ENCODE measurements at places on chromosomes 1 and 21.
A peak's percentile ranks its signal among the peaks of the same experiment; 100 is the strongest.

DNA sequence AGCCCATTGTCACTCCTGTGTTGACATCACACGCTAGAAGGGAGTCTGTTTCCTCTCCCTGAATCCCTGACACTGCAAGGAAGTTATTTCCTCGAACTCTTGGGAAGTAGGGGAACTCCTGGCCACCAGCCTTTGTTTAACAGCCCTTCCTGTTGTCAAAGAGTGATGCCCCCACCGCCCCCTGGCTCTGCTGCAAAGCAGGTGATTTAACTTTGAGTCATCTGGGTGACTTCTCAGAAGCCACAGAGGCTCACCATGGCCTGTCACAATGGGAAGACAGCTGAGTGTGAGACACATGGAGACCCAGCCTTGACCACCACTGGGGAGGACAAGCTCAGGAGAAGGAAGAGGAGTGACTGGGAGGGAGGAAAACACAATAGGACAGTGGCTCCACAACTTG, 182.8 kb downstream of the PSMG1 start:
- no peak for DNase-seq

- no peak for DNase-seq
These were observed 40.2 kb upstream of the ZNF124 start for GRCh38 chr1:247212012-247212411.

DNA sequence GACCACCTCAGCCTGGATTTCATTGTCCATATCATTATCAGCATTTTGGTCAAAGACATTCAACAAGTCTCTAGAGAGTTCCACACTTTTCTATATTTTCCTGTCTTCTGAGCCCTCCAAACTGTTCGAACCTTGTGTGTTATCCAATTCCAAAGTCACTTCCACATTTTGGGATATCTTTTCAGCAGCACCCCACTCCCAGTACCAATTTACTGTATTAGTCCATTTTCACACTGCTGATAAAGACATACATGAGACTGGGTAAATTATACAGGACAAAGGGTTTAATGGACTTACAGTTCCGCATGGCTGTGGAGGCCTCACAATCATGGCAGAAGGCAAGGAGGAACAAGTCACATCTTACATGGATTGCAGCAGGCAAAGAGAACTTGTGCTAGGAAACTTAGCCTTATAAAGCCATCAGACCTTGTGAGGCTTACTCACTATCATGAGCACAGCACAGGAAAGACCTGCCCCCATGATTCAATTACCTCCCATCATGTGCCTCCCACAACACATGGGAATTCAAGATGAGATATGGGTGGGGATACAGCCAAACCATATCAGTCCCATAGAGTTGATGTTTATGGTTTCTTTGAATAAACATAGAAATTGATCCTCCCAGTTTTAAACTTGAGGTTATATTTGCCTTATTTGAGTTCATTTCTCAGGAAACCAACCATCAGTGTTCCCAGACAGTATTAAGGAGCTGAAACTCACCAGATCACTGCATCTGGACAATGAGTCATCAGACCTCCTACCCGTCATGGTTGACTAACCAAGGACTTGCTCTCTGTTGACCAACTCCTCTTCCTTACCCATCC, 322.7 kb upstream of the DUSP10 start:
- DNase-seq, result peak; percentile 42

GRCh38 chr1:172359491-172359999, 60.9 kb upstream of the C1orf105 start:
- DNase-seq, result peak; percentile 84

DNA sequence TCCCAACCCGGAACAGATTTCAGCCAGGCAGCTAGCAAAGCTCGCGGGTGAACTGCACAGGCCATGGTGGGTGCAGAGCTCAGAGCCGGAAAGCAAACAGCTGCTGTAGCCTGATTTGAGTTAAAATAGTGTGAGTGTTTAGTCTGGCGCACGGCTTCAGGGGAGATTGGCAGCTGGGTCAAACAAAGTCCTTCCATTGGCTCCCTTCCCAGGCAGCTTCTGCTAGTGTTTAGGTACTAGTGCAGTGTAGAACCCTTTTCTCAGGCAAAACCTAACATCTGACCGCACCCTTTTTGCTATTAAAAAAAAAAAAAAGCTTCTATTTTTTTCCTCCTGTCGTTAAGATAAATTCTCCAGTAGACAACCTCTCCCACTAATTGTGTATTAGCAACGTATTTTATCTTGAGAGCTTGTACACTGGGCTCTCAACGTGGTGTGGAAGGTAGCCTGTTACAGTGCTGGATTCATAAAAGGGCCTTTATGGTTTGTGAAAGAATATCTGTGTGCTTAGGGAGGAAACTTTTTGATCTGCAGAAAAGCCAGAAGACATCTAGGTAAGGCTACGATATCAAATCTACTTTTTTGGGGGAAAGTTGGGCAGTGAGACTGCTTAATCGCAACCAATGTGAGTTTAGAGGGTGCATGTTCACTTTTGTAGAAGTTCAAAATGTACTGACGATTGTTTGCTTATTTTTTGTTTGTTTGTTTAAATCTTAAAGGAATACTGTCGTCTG, 689.6 kb downstream of the USP25 start:
- DNase-seq, result peak; percentile 82

DNA sequence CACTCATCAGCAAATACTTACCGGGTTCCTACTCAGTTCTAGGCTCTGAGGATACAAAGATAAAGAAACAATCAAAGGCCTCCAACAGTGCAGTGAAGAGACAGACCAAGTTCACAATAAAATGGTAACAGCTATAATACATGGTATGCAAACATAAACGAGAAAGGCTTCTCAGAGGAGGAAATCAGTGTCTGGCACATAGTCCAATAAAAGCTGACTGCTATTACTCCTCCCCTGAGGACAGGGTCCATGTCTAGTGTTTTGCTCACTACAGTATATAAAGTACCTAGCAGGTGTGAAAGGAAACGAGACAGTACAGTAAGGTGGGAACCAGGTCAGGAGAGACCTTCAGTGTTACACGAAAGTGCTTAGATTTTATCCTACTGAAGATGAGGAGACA, 4.3 kb downstream of the RBM34 start:
- DNase-seq, result no peak

- DNase-seq, result no peak
These were observed 6.5 kb downstream of the AIRE start for GRCh38 chr21:44291936-44292811.

- DNase-seq, result peak; percentile 48
These were observed 266.5 kb upstream of the USP24 start for GRCh38 chr1:55481634-55482033.

GRCh38 chr1:168734271-168734670, 5.3 kb upstream of the DPT start:
- no peak for DNase-seq

- peak; percentile 23 for DNase-seq
These were observed 537.7 kb downstream of the BRINP3 start for GRCh38 chr1:189939967-189940366.

GRCh38 chr1:51423073-51423821, 92.9 kb upstream of the TTC39A start:
- DNase-seq, result peak; percentile 36

DNA sequence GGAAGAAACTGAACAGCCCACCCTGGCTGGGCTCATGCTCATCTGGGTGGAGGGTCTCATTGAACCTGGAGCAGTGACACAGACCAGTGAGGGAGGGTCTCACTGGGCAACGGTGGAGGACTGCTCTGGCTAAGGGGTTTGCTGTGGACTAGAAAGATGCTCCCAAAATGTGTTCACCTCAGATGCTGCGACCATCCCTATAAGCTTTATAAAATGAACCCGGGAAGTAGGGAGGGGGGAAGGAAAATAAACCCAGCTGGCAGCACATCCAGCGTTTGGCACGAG, 34.5 kb upstream of the LBR start:
- no peak for DNase-seq

DNA sequence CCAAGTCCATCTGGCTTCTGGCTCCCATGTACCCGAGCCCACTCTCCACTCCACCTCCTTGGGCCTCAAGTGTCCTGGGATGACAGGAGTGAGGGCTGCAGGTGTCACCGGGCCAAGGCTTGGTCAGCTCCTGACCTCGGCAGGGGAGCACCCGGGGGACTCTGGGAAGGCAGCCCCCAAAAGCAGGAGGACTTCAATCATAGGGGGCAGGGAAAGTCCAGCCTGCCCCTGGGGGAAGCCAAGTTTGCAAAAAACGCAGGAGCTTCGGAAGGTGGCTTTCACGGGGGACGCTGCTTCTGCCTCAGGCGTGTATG, 56.8 kb downstream of the KCNAB2 start:
- no peak for DNase-seq
